Smooth muscle cell of the umbilical artery (primary cell): ENCODE measurements at places on chromosomes 6 and 20. TPM values are rescaled to one million over a fixed set of nuclear protein-coding genes. Genes with fewer than 3 reads are reported as not detected.

The POPDC3 gene
- 13.7 and 17.0 TPM in 2 replicates for total RNA-seq

The SPATS1 gene
- not detected in 2 replicates for total RNA-seq

The CLVS2 gene
- total RNA-seq, result under 0.01 TPM in 1 of 2 replicates, not detected in the other

The PTK6 gene
- 0.18 TPM in 1 of 2 replicates, not detected in the other for total RNA-seq

The OTOR gene
- not detected in 2 replicates for total RNA-seq

The CDK19 gene
- total RNA-seq, result 10.4 and 12.2 TPM in 2 replicates

The CFAP61 gene
- total RNA-seq, result 0.32 TPM in 1 of 2 replicates, not detected in the other

The DNMT3B gene
- 1.5 TPM in 2 replicates for total RNA-seq

The TFEB gene
- total RNA-seq, result 4.2 and 5.3 TPM in 2 replicates

The C20orf144 gene
- total RNA-seq, result 0.05 and 0.30 TPM in 2 replicates

The FOXF2 gene
- total RNA-seq, result under 0.01 TPM in 1 of 2 replicates, not detected in the other

The SLC13A3 gene
- total RNA-seq, result 1.5 and 3.9 TPM in 2 replicates

The SIM1 gene
- not detected in 2 replicates for total RNA-seq

The NCOA5 gene
- 6.5 and 12.0 TPM in 2 replicates for total RNA-seq

The COL12A1 gene
- total RNA-seq, result 534 and 2,476 TPM in 2 replicates

The DSN1 gene
- 6.8 and 12.6 TPM in 2 replicates for total RNA-seq

The SRMS gene
- total RNA-seq, result not detected in 2 replicates

The BPIFB4 gene
- not detected in 2 replicates for total RNA-seq

The PNRC1 gene
- total RNA-seq, result 42.1 and 43.1 TPM in 2 replicates

The ARMC2 gene
- total RNA-seq, result 1.8 and 2.0 TPM in 2 replicates

The SH3BGRL2 gene
- 4.2 and 7.2 TPM in 2 replicates for total RNA-seq

The PTCHD4 gene
- 5.9 and 9.0 TPM in 2 replicates for total RNA-seq

The MOXD1 gene
- 62.4 and 118 TPM in 2 replicates for total RNA-seq

The LGSN gene
- total RNA-seq, result under 0.01 TPM in 1 of 2 replicates, not detected in the other

The ZBTB46 gene
- 0.42 and 0.59 TPM in 2 replicates for total RNA-seq

The PRPH2 gene
- total RNA-seq, result 4.2 and 4.9 TPM in 2 replicates

The BMP6 gene
- 2.1 and 69.2 TPM in 2 replicates for total RNA-seq

The SCUBE3 gene
- total RNA-seq, result 4.2 and 5.0 TPM in 2 replicates

The FLRT3 gene
- total RNA-seq, result 5.8 and 24.3 TPM in 2 replicates

The C4B gene
- 2.1 and 3.9 TPM in 2 replicates for total RNA-seq

The OPN5 gene
- not detected in 2 replicates for total RNA-seq

The OVOL2 gene
- total RNA-seq, result not detected in 2 replicates

The CCN6 gene
- not detected in 2 replicates for total RNA-seq

The PLG gene
- not detected in 2 replicates for total RNA-seq

The BCAS1 gene
- total RNA-seq, result not detected in 2 replicates

The HLA-DQB1 gene
- total RNA-seq, result not detected in 2 replicates

The EEF1E1 gene
- 36.5 and 87.1 TPM in 2 replicates for total RNA-seq

The TRMT6 gene
- total RNA-seq, result 5.3 and 15.2 TPM in 2 replicates
